GM12892 (cell line): ENCODE measurements at places on chromosomes 3 and 15.

- DNase-seq, result no peak
These were observed 630 bp downstream of the CACNA2D2 start for GRCh38 chr3:50502584-50503423.

GRCh38 chr3:60812502-60812901, 438.8 kb downstream of the FHIT start:
- DNase-seq, result no peak

DNA sequence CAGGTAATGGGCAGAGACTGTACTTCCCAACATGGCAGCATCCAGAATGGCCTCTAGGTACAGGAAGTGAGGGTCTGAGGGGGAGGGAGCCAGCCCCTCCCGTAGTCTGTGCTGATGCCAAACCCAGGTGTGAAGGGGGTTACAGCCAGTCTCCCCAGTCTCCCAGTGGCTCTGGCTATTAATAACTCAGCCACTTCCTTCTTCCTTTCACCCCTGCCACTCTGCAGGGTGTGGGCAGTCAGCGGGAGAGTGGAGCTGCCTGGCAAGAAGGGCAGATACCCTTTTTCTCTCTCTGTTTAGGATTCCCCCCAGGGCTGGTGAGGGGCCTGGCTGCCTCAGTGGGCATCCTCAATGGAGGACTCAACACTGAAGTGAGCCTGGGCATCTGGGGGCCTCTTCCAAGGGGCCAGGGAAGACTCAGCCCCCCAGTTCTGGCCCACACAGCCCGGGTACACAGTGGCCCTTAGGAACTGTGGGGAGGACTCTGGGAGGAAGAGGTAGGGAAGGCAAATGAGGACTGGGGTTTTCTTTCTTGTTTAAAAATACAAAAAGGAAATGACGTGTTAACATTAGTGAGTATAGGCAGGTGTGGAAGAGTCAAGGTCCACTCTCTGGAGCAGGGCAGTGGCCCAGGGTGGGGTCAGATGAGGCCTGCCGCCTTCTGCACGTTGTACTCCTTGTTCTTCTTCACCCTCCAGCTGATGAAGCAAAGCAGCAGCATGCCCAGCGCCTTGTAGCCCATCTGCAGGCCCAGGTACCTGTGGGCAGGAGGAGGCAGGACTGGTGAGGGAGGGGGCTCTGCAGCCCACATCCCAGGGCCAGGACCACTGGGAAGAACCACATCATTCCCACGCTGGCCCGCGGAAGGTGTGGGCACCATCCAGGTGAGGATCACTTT, 38.6 kb upstream of the RAB6B start:
- no peak for DNase-seq

DNA sequence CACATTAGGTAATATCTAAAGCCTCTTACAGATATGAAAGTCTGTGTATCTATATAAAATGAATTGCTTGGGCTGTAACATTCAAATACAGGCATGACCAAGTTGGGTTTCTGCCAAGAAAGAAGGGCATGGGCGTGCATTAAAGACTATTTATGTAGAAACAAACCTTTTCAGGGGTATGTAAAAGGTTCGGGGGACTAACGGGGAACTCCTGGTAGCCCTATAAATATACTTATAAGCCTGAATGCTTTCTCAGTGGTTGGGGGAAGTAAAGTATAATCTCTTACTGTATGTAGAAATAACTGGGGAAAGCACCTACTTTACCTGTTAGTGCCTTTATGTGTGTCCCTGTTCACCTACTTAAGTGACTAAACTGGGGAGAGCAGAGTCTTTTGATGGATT, 154.5 kb upstream of the TBL1XR1 start:
- DNase-seq, result no peak

DNA sequence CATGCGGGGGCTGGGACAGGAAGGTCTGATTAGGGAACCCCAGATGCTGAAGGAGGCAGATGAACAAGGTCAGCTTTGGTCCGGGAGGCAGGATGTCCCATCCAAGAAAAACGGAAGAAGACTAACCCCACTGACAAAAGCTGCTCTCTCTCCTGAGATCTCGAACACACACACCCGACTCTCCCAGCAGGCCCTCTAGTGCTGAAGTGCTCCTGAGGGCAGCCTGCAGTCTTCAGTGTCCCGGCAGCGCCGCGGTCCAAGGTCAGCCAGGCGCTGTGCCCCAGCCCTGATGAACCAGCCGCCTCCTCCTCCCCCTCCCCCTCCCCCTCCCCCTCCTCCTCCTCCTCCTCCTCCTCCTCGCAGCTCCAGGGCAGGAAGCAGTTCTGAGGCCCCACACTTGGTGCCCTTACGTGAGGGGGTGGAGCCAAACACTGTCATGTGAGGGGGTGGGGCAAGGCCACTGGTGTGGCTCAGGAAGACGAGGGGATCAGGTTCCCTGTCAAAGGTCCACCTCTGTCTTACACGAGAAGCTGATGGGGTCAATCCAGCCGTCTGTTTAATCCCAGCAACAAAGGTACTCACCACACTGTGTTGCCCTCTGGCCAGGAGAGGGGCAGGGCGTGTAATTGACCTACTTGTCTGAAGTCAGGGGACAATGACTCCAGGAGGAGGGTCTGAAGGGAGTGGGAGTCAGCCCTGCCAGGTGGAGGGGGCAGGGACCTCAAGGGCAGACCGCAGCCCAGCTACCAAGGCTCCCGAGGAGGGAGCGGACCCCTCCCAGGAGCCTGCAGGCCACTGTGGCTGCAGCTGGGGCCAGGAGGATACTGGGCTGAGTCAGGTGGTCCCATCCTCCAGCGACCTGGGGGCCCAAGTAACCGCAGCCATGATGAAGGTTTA, 34.3 kb downstream of the PRR23E start:
- DNase-seq, result peak; percentile 55

DNA sequence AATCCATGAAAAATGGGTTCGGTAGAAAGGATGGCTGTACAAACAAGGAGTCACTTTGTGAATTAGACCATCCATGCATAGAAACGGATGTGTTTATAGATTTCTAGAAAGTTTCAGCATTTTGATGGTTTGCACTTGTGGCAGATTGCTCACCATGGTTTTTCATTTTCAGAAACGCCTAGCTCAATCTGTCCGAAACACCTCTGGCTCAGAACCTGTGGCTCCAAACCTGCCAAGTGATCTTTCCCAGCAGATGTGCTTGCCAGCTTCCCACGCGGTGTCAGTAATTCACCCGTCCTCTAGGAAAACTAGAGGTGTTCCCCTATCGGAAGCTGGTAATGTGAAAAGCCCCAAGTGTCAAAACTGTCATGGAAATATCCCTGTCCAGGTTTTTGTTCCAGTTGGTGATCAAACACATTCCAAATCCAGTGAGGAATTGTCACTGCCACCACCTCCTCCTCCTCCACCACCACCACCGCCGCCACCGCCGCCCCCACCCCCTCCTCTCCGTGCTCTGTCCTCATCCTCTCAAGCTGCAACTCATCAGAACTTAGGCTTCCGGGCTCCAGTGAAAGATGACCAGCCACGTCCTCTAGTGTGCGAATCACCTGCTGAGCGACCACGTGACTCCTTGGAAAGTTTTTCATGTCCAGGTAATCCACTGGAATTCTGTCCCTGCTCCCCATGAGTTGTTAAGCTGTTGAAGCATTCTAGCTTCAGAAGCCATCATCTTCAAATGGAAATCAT, 21.2 kb downstream of the WHAMM start:
- no peak for DNase-seq

- DNase-seq, result no peak
These were observed 2.7 kb downstream of the MECOM start for GRCh38 chr3:169660709-169661360.

DNA sequence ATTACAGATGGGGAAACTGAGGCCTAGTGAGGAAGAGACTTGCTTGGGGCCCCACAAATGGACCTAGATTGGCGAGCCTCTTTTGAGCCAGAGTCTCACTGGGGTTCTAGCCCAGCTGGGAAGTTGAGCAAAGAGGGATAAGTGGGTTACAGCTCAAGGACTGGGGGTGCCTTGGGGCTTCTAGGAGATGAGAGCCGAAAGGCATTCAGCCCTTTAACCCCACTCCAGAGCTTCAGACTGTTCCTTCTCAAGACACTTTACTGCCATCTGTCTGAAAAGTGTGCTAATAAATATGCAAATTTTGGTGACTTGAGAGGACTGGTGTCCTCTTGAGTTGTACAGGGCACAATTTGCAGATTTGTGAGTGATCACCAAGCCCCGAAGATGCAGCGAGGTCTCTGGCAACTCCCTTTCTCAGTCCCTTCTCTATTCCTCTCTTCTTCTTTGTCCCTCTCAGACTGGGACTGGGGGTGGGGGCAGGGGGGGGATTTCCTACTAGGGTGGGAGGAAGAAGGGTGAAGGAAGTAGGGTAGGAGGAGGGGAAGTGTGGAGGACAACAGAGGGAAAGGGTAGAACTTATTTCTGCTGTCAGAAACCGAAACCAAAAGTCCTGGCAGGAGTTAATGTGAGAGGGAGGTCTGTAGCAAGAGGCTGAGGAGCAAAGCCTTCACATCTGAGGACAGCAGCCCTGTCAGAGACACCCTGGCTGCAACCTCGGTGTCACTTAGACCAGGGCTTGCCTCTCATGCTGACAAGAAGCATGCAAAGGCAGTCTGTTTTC, 16.2 kb upstream of the ANKDD1A start:
- no peak for DNase-seq

DNA sequence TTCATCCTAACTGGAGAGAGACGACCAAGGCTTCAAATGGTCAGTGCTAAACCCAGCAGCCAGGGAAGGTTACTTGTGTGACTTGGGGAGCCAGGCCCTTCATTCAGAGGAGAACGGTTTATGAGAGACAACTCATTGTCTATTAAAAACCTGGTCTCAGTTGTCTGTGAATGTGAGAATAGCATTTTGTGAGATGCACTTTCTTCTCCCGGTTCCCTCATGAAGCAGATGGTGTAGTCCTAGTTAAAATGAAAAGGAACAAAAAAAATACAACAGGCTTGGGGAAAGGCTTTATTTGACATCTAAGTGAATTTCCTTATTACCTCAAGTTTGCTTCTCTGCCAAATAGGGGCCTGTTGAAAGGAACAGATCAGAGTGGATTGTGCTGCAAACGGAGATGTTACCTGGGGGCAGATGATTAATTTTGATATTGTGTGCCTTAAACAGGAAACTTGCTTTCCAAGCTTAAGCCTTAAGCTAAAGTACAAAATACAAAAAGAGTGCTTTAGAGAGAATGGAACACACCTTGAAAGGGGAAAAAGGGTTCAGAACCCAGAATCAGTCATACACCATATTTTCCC, 202.7 kb upstream of the BHLHE40 start:
- no peak for DNase-seq

DNA sequence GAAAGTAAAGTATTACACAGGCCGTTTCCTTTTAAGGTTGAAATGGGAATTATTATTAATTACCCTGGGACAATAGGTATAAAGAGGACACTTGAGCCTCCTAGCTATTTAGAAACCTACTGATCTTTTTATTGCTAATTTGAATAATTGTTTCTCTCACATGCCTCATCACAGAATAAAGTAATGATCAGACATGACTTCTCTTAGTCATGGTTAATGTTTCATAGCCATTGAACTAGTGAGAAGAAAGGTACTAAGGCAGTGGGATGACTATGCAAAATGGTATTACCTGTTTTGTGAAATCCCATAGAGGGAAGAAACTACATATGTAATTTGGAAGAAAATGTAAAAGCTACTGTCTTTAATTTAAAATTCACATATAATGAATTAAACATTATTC, 85.6 kb downstream of the EPHA6 start:
- no peak for DNase-seq

DNA sequence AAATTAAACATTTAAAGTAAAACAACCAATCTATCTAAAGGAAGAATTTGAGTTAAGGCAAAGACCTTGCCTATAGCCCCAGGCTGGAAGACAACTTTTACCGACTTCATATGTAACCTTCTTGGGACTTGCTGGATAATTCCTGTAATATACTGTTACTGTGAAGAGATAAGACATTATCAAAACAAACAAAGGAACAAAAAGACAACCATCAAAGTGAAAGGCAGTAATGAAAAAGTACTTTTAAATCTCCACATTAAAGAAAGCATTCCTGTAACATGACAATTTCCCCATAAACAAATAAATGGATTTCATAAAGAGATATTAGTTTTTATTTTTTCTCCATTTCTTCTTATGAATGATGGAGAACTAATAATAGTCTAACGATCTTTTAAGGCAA, 2.4 kb downstream of the CMTM6 start:
- no peak for DNase-seq

DNA sequence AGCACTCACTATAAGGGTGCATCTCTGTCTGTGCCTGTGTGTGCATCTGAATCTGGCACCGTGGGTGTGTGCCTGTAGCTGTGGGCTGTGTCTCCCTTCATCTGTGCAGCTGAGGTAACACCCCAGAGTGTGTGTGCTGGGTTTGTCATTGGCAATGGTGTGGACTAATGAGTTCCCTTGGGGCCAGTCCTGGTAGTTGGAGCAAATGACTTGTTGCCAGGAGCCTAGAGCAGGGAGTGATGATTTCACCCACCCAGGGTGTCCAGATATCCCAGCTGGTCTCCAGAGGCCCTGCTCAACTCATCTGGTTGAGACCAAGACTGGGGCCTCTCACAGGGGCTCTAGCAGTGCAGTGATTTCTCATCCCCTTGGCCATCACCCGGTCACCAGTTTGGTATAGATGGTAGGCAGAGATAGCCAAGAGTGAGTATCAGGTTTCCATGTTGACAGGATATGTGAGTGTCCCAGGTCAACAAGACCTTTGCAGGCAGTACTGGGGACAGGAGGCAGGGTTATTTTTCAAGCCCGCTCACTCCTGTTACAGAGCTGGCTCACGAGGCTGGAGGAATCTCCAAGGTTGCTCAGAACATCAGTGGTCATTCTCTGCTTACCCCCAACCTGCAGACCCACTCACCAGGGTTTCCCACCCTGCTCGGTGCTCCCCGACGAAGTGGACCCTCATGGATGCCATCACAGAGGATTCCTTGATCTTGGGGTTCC, 4.1 kb upstream of the HDAC11 start:
- no peak for DNase-seq

DNA sequence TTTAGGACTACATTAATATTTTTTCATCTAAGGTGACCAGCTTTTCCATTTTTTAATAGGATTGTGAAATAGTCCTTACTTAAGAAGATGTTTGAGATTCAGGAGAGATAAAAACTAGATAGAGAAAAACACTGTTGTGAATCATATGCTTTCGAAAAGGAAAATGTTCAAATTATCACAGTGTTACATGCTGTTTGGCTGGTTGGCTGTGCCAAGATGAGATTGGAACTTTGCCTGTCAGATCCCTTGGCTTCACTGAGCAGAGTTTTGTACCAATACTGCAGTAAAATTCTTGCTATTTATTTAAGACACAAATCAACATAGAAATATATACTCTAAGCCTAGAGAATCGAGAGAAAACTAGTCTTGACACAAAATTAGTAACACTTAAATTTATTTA, 117.2 kb downstream of the OXSM start:
- no peak for DNase-seq

DNA sequence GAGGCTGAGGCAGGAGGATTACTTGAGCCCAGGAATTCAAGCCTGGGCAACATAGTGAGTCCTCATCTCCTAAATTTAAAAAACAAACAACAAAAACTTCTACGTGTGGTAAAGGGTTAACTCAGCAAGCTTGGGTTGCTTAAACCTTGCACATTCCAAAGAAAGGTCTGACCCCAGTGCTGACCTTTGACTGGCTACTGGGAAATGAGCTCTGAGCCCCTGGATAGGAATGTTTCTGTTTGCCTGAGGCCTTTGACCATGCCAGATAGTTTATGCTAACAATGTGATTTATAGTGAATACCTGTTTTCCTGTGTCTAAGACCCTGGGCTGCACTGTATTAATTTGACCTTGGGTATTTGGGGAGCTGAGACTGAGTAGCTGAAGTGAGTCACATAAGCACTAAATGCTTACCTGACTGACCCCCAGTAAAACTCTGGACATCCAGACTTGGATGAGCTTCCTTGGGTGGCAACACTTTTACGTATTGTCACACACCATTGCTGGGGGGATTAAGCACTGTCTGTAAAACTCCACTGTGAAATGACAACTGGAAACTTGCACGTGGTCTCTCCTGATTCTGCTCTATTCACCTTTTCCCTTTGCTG, 20.7 kb downstream of the TCAIM start:
- DNase-seq, result no peak

GRCh38 chr3:153173758-153174516, 11.9 kb downstream of the RAP2B start:
- DNase-seq, result no peak
